Right ventricle myocardium inferior (tissue), 1 donor: ENCODE measurements at places on chromosomes 16 and 17. TPM values are rescaled to one million over a fixed set of nuclear protein-coding genes. Genes with fewer than 3 reads are reported as not detected.

KAT8 gene
- 67.4 TPM for total RNA-seq

- peak; percentile 66 for DNase-seq
These were observed 78.5 kb downstream of the ZZEF1 start for GRCh38 chr17:4064366-4064765.

DNA sequence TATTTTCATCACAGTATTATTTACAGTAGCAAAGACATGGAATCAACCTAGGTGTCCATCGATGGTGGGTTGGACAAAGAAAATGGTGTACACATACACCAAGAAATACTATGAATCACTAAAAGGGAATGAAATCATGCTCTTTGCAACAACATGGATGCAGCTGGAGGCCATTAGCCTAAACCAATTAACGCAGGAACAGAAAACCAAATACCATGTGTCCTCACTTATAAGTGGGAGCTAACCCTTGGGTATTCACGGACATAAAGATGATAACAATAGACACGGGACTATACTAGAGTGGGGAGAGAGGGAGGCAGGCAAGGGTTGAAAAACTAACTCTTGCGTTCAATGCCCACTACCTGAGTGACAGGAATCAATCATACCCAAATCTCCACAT is 41.0 kb downstream of the MRPS23 start:
- DNase-seq: no peak

- no peak for DNase-seq
These were observed 48.9 kb downstream of the SLFN5 start for GRCh38 chr17:35291802-35292201.

DNA sequence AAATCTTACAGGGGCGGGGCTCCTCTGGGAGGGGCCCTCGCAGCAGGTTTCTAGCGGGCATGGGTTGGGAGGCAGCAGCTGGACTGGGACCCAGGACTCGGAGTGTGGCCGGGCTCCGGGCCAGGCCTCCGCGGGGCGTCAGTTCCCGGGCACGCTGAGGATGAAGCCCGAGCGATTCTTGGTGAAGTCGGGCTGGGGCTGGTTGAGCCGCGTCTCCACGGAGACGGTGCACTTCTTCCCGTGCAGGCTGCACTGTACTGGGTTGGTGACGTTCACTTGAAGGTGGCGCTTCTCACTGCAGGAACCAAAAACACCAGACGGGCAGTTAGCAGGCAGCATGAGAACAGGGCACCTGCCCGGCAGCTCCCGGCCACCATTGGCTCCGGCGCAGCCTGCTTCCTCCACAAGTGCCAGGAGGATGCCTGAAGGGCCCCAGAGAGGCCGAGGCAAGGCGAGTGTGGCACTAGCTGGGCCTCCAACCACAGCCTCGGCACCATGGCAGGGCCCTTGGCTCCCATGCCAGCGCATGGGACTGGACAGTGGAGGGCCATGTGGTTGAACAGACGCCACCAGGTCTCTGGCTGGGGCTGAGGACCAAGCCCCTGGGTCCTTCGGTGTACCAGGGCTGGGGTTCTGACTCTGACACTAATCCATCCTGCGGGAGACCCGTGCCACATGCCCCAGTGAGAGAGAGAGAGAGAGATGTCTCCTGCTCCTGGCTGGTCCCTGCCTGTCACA is 8.0 kb downstream of the CDK5R1 start:
- no peak for DNase-seq

DNA sequence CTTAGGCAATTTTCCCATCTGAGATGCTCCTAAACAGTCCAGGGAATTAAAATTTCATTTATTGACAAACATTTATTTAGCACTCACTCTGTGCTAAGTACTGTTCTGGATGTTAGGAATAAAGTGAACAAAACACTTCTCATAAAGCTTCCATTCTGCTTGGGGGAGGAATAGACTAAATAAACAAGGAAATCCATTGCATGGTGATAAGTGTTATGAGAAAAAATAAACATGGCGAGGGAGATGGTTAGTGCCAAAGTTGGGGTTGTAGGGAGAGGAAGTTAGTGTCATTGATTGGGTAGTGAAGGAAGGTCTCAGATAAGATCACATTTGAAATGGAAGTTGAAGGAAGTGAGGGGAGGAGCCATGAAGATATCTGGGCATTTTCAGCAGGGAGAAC is 72.2 kb upstream of the CES5A start:
- no peak for DNase-seq

CMTM3 gene
- total RNA-seq: 11.8 TPM

GRCh38 chr16:17532338-17532995 is 61.7 kb upstream of the XYLT1 start:
- no peak for DNase-seq
